Stimulated activated CD4-positive, alpha-beta T cell treated with anti-CD3 and anti-CD28 coated beads, Interleukin-1b, Interleukin-23, amount 100 ng/mL, for 24 hours (primary cell): ENCODE measurements at places on chromosomes 12 and 14.

- no peak for DNase-seq
Observed at GRCh38 chr14:92259613-92260357, 63.2 kb upstream of the SLC24A4 start.

GRCh38 chr12:10016881-10017280 lies 6.5 kb downstream of the CLEC12B start:
- DNase-seq: no peak

GRCh38 chr12:126189856-126190255 lies 1124.6 kb downstream of the AACS start:
- DNase-seq: no peak

DNA sequence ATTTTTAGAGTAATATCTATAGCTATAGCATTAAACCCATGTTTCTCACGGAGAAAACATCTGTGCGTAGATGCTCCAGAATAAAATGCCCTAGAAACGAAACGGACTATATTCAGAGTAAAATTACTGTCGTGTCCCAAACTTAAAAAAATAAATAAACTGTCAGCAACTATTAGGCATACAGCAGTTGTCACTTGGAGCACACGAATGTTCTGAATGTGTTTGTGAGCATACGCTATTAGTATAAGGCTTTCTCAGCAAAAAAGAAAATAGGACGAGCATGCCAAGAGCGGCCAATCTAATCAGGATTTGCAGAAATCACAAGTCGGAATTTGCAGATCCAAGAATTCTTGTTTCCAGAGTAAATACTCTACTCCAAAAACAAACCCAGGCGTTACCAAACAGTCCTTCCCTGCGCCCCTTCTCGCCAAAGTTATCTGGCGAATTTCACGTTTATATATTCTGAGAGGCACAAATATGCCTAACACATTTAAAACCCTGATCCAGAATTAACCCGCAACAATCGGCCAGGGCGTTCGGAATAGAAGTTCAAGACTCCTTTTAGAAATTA lies 836 bp downstream of the PTPN21 start:
- DNase-seq: no peak
